Cerebellar nuclear complex (tissue), 1 donor: ENCODE measurements at places on chromosomes 5 and 9.
A peak's percentile ranks its signal among the peaks of the same experiment; 100 is the strongest.

GRCh38 chr9:69019808-69020207 lies 5.9 kb upstream of the PRKACG start:
- DNase-seq: no peak

DNA sequence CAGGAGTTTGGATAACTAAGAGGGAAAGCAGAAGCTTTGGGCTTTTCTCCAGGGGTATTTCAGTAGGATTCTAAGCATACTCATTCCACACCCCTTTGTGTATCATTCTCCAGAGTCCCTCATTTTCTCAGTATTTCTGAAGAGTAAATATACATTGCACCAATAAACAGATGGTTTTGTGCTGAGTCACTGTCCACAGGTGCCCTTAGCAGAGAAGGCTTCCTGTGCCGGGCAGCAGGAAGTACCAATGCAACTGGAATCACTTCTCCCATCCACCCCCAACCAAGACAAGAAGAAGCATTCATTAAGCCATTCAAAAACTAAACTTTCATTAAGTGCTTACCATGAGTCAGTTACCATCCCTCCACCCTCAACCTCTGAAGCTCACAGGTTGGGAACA lies 3.6 kb upstream of the CCNJL start:
- DNase-seq: no peak

GRCh38 chr5:169615561-169615960 lies 21.5 kb upstream of the DOCK2 start:
- DNase-seq: no peak

DNA sequence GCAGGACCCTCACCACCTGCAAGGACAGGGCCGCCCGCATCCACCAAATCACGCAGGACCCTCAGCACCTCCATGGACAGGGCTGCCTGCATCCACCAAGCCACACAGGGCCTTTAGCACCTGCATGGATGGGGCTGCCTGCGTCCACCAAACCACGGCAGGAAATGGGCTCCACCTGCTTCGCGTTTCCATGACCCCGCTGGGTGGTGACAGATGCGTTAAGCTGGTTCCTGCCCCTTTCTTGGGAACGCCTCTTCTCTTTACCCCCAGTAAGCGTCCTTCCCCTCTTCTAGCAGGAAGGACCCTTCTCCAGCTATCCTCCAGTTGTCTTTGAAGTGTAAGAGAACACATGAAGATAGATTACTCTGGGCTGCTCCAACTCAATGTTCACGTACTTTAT lies 13.5 kb downstream of the FBP1 start:
- no peak for DNase-seq

DNA sequence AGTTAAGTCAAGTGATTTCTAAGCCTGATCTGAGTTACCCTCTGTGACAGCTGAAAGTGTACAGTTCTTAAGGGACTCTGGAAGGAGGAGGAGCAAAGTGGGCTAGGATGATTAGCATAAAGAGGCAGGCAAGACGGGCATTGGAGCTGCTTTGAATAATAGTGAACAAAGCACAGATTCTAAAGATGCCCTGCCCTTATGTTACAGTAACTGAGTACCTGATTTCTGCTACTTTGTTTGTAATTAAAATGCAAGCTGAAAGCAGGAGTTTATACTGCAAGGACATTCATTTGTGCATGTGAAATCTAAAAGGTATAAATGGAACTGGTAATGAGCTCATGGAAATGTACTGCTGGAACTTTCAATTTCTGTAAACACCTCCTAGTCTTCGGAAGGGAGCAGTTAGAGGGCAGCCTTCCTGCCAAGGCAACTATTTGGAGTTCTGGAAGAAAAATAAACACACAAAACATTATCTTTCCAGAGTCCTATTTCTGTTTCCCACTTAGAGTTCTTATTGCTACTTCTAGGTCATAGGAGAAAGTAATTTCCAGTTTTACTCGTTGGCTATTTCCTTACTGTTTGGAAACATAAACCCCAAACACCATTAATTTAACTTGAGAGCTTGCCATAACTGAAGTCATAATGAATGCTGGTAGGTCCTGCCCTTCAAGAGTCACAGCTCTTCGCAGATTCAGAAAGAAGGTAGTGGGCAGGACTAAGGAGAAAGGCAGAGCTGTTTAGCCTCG lies at the start of gene RANBP3L:
TSS of gene RANBP3L (minus strand) at position 45 of the 746 bp plus-strand sequence. CDS start 486 bp downstream, outside the sequence.
- no peak for DNase-seq

- DNase-seq: peak; percentile 21
Measured at GRCh38 chr9:33233626-33234342, 6.2 kb upstream of the SPINK4 start.

DNA sequence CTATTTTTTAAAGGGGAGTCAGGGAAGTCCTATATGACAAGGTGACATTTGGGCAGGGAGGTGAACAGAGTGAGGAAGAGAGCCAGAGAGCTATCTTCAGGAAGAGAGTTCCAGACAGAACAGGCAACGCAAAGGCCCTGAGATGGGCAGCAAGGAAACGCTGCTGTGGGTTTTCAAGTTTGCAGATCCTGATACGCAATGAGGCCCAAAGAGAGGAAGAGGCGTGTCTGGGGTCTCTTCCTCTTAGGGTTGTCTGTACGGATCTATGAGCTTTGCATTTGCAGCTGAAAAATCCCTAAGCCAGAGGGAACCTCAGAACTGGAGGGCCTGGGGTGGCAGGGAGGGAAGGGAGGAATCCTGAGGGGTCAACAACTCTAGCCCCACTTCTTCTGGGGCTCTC lies 13.6 kb downstream of the FAT2 start:
- DNase-seq: no peak

GRCh38 chr5:50763846-50764245 lies 97.4 kb downstream of the PARP8 start:
- DNase-seq: no peak

GRCh38 chr5:179599100-179599499 lies 24.4 kb downstream of the HNRNPH1 start:
- no peak for DNase-seq

GRCh38 chr9:97559111-97559514 lies 57.6 kb downstream of the TMOD1 start:
- no peak for DNase-seq

DNA sequence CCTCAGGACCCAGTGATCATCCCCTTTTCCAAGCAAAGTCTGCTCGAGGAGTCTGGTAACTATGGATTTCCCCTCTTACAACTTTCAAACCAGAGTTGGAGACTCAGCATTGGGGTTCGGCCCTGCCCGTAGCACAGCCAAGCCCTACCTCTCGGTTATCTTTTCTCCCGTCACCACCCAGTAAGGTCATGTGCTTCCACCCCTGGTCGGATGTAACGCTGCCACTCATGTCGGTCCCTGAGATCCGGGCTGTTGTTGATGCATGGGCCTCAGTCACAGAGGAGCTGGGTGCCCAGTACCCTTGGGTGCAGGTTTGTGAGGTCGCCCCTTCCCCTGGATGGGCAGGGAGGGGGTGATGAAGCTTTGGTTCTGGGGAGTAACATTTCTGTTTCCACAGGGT lies 1.2 kb downstream of the GALT start:
- DNase-seq: no peak

- no peak for DNase-seq
Measured at GRCh38 chr5:148387325-148387724, 3.6 kb downstream of the FBXO38 start.

- DNase-seq: no peak
Measured at GRCh38 chr5:94433397-94434163, 184.8 kb downstream of the KIAA0825 start.

- DNase-seq: no peak
Measured at GRCh38 chr9:93682155-93682968, 106.0 kb downstream of the PHF2 start.

DNA sequence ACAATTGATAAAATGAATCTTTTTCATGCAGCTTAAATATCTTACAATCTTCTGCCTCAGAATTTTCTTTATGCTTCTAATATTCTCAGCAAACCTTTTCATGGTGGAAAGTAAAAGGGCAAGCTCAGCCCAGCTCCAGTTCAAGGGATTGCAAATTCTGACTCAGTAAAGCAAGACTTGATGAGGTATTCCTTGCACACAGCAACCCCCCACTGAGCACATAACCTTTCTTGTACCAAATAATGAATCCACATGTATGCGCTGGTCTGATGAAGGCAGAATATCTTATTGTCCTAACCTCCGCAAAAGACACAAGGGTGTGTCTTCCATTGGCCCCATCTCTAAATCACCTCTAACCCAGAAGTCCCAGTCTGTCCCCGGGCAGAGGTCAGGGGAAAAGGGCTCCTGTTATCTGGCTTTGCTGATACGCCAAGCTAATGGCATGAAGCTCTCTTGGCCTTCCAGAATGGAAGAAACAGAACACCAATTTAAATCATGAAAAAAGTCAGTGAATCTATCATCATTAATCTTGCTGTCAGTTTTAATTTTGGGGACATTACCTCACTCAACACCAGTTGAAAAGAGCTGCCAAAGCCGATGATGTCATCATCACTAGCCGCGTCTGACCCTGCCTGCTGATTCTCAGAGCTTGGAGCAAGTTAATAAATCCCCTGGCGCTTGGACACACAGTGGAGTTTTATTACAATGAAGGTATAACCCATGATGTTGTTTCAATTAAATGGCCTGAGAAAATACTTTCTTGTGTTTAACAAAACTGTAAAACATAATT lies 592.5 kb upstream of the CLINT1 start:
- no peak for DNase-seq

GRCh38 chr9:35729101-35729500 lies 2.9 kb downstream of the TLN1 start:
- DNase-seq: no peak

DNA sequence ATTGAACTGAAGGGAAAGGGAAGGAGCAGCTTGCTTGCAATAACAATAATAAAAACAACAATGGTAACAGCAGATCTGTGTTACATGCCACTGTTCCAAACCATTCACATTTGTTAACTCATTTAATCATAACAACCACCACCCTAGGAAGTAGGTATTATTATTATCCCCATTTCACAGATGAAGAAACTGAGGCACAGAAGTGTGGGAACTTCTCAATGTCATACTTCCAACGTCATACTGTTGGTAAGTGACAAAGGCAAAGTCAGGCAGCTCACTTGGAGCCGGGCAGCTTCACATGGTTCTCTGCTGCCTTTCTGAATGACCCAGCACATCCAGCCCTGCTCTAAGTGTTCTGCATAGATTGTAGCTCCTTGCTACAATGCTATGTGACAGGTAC lies 72.6 kb downstream of the FOXD1 start:
- no peak for DNase-seq

DNA sequence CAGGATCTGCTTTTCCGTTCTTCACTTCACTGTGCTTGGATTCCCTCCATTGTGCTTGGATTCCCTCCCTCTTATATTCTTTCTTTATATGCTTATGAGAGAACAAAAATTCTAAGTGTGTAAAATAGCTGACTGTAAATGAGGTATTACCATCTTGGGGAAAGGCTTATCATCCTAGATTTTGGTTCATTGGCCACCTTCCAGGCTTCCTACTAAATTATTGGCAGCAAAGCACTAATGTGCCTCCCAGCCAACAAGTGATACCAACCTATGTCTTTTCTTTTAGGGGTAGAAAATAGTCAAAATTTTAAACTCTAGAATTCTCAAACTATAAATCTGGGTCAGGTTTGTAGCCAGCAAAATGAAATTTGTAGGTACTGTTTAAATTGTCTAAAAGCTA lies 52.7 kb downstream of the NDUFAF2 start:
- DNase-seq: no peak

GRCh38 chr9:86829496-86830046 lies 117.7 kb downstream of the GAS1 start:
- no peak for DNase-seq

GRCh38 chr9:131546336-131547084 lies 1.2 kb downstream of the PRRT1B start:
- no peak for DNase-seq

GRCh38 chr5:44603496-44604272 lies 205.1 kb upstream of the MRPS30 start:
- no peak for DNase-seq

DNA sequence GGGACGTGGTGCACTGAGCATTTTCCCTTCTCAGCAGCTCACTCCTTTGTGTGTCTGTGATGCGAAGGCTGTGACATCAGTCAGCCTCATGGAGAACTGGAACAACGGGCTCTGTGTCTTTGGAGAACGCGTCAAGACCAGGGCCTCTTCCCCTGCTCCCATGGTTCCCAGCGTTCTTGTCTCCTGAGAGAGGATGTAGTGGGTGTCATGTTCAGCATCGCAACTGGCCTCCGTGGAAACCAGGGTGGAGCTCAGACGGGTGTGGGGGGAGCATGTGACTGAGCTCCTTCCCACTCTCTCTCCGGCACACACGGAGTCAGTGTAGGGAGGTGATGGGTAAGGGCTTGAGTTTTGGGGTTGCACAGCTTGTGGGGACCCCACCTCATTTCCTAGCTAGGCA lies 59.7 kb downstream of the TENT4A start:
- no peak for DNase-seq

DNA sequence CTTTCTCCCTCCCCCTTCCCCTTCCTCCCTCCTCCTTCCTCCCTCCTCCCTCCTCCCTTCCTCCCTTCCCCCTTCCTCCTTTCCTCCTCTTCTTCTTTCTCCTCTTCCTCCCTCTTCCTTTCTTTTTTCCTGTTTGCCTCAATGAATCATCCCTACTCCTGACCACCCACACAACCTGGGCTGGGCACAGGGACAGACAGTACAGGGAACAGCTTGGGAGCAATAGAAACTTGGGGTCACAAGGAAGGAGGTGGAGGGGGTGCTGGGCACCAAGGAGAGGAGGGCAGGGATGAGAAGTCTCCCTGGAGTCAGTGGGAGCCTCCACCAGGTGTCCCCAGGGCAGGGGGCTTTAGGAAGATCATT lies 5.0 kb downstream of the TTC16 start:
- no peak for DNase-seq

- DNase-seq: no peak
Measured at GRCh38 chr9:101592788-101593187, 2.0 kb downstream of the PPP3R2 start.

- no peak for DNase-seq
Measured at GRCh38 chr9:89366711-89367110, 48.4 kb downstream of the SECISBP2 start.

DNA sequence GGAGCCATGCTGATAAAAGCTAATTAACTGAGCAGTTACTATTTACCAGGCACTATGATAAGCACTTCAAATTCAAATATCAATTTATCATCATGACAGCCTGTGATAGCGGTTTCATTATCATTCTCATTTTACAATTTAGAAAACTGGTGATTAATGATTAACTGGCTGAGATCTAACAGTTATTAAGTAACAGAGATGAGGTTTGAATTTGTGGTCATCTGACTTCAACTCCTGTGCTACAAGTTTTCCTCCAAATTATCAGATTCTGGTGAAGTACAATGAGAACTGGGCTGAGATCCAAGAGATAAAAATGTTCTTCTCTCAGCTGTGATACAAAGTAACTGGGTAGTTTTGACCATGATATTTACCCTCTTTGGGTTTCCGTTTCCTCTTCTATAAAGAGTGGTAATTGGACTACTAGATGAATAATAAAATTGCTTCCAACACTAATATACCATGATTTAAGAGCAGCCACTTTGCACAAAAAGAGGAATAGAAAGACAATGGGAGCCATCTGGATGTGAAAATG lies 74.5 kb upstream of the CCNG1 start:
- no peak for DNase-seq

- DNase-seq: no peak
Measured at GRCh38 chr9:27864644-27865438, 291.6 kb upstream of the C9orf72 start.
